ENCODE measurements at places on chromosomes 5 and 9.

DNA sequence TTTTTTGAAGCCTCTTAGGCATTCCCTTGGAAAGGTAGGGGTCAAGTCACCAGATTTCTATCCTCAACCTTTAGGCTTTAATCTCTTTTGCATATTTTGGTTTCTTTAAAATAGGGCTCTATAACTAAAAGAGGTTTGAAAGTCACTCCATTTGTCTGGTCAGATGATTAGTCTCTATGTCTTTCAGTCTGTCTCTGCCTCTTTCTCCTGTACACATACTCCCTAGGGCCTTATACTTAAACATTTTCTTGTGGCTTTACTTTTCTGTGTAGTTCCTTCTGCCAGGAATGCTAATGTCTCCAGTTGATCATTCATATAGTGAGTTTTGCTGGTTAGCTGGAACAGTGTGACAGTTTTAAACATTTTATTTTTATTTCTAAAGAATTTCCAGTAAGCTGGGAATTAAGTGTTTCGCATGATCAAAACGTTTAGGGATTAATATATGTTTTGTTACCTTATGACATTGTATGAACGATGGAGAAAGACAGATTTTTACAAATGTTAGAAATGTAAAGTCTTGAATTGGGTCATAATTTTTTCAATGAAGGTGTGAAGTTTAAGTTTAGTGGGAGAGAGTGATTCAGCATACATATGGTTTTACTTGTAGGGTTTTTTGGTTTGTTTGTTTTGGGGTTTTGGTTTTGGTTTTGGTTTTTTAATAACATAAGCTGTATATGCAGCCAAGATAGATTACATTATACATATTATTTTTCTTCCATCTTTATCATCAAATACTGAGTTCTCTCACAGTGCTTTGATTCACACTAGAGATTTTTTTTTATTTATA is 90.6 kb downstream of the ZCCHC7 start:
- DNase-seq, result no peak

DNA sequence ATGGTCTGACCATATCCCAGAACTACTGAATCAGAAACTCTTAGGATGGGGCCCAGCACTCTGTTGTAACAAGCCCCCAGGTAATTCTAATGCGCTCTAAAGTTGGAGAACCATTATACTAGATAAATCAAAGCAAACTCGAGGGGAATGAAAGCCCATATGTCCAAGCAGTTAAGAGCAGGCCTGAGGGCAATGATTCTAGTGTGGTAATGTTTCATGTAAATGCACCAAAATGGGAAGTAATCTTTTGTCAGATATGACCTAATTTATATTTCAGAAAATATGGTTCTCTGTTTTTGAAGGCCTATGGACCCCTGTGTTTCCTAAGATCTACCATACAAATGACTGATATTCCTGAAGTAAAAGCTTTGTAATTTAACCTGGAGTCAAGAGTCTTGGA is 108.0 kb upstream of the PTGER4 start:
- no peak for DNase-seq

GRCh38 chr9:9747787-9748186 is 865.0 kb downstream of the PTPRD start:
- no peak for DNase-seq

GRCh38 chr9:137136881-137137607 is 1.9 kb upstream of the GRIN1 start:
- DNase-seq, result no peak

DNA sequence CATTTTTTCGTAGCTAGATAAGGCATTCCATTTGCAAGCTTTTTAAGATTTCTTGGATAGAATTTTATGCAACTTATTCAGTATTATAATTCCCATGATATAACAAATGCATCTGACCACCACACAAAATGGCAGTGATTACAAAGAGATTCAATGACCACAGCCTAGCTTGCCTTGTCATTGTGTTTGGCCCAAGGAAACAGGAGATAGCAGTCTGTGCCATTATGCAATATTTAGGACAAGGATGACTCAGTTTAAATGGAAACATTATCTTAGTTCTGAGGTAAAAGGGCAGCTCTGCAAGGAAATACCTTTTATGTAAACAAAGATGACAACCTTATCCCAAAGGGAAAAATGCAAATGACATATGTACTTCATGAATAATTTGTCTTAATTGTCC is 89.8 kb downstream of the NUDT12 start:
- DNase-seq, result no peak

- no peak for DNase-seq
Observed at GRCh38 chr9:99345942-99346341, 123.9 kb downstream of the SEC61B start.

Data from kidney (tissue), 22 donors.